Kidney epithelial cell (primary cell): ENCODE measurements at places on chromosomes 5 and 9. TPM values are rescaled to one million over a fixed set of nuclear protein-coding genes. Genes with fewer than 3 reads are reported as not detected.

HSPA9 gene
- total RNA-seq, result 584 and 695 TPM in 2 replicates

DNA sequence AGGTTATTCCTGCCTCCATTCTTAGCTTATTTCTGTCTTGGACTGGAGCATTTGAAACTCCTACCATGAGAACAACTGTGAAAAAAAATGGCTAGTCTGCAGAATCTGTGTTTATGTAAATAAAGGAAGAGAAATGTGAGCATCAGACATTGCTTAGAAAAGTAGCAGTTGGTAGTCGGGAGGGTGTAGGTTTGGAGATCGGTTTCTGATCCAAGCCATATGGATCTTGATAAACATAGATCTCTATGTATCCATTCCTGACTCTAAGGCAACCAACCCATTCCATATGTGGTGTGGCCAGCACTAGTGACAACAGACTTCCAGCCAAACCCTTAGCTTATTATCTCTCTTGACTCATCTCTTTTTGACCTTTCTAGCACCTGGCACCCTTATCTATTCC is 127.1 kb downstream of the NMUR2 start:
- no peak for DNase-seq

DNA sequence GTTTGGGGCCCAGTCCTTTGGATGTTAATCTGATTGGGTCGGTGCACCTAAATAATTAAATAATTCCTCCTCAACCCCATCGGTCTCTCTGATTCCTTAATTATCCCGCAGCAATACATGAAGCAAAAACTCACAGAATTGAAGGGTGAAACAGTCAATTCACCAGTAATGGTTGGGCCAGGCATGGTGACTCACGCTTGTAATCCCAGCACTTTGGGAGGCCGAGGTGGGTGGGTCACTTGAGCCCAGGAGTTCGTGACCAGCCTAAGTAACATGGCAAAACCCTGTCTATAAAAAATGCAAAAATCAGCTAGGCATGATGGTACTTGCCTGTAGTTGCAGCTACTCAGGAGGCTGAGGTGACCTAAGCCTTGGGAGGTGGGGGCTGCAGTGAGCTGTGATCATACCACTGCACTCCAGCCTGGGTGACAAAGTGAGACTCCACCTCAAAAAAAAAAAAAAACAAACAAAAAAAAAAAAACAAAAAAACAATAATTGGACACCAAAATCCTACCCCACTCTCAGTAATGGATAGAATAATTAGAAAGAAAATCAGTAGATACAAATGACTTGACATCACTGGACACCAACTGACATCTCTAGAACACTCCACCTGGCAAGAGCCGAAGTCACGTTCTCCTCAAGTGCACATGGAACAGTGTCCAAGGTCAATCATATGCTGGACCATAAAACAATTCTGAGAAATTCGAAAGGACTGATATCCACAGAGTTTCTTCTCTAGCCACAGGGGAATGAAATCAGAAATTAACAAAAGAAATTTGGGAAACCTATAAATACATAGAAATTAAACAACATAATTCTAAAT is 5.3 kb downstream of the ABO start:
- no peak for DNase-seq

DNA sequence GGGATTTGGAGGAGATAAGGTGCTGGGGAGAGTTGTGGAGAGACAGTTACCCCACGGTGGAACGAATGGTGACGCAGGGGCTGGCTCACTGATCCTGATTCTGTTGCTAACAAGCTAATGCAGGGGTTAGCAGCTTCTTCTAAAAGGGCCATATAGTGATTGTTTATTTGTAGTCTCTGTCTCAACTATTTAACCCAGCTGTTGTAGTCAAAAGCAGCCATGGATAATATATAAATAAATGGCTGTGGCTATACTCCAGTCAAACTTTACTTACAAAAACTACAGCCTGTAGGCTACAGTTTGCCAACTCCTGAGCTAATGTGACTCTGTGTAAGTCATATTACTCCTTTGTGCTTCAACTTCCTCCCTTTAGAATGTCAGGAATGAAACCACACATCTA is 21.8 kb downstream of the STOM start:
- no peak for DNase-seq

DNA sequence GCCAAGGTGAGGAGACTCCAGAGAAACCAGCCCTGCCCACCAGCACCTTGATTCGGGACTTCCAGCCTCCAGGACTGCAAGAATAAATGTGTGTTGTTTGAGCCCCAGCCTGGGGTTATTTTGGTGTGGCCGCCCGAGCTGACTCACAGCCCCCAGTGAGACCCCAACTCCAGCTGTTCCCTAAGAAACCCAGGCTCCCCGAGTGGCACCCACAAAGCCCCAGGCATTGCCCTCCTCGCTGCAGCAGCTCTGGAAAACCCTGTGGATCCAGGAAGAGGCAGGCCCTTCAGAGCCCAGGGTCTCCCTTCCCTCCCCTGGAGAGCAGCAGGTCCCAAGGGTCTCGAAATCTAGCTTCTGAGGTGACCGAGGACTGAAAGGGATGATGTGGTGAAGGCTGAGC is 69.2 kb upstream of the PPP1R26 start:
- DNase-seq, result no peak

GRCh38 chr5:68141494-68141893 is 74.1 kb upstream of the PIK3R1 start:
- DNase-seq, result no peak

GRCh38 chr5:153491856-153492255 is 1.4 kb downstream of the GRIA1 start:
- DNase-seq, result no peak

DNA sequence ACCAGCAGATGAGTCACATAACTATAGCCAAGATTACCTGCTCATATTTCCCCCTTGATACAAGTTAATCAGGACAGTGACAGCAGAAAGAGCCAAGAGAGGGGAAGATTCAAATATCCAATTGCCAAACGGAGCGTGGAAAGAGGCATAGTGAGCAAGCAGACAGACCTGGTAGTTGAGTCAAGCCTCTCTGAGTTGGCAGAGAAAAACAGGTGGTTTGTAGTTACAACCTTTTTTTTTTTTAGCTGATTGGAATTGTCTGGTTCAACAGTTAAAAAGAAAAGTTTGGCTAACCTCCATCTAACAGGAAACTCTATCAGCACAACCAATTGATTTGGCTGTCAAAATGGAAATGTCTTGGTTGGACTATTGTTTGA is 272.1 kb downstream of the TLE1 start:
- no peak for DNase-seq

- no peak for DNase-seq
Measured at GRCh38 chr9:96495341-96495740, 45.4 kb downstream of the HABP4 start.

GRCh38 chr5:180161420-180162303 is 47.3 kb downstream of the RASGEF1C start:
- no peak for DNase-seq

DNA sequence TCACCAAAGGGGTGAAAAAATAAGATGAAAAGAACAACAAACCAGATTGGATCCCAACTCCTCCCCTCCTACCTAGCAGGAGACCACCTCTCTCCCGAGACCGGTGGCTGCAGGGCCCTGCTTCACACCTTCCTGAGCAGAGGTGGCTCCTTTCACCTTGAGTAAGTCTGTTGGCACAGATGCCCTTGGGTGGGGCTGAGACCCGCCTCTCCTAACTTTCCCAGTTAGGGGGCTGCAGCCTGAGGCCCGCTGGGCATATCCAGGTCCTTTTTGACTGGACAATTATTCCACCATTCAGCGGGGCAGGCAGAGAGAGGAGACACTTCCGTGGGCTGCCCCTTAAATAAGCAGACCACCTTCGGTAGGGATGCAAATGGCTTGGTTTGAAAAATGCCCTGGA is 1.3 kb downstream of the SLC25A48 start:
- no peak for DNase-seq

PTGR1 gene
- 52.2 and 59.9 TPM in 2 replicates for total RNA-seq

FOXD4 gene
- total RNA-seq, result 0.13 and 0.34 TPM in 2 replicates

GGTA1 gene
- total RNA-seq, result not detected in 2 replicates

SLC34A3 gene
- 0.25 TPM in 1 of 2 replicates, not detected in the other for total RNA-seq

IGFBPL1 gene
- total RNA-seq, result 2.5 and 10.0 TPM in 2 replicates

SLC22A4 gene
- 1.8 and 2.3 TPM in 2 replicates for total RNA-seq

GRCh38 chr9:93941493-93941892 is 13.7 kb downstream of the BARX1 start:
- DNase-seq, result no peak

- DNase-seq, result no peak
Measured at GRCh38 chr5:116359592-116359991, 215.0 kb downstream of the SEMA6A start.

GRCh38 chr9:130026583-130027340 is 16.2 kb downstream of the FNBP1 start:
- no peak for DNase-seq

GRCh38 chr9:99762470-99762869 is 59.2 kb upstream of the NR4A3 start:
- no peak for DNase-seq

DNA sequence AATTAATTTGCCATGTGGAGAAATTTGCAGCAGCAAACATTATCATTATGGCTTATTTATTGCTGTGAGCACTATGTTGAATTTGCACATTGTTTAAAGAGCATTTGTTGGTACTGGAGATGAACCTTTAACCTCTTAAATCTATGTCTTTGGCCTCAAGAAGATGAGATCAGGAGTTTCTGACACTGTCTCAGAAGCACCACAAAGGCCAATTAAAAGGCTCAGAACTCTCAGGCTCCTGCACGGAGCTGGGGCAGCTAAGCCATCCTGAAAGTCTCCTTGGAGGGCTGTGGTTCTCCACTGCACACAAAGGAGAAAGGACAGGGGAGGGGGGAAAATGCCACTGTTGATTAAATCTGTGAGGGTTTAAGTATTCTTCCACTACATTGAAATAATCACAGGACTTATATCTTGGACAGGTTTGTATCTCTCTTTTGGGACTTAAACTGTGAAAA is 33.1 kb downstream of the ZNF366 start:
- no peak for DNase-seq
